ENCODE measurements at places on chromosomes 7 and 10.
A peak's percentile ranks its signal among the peaks of the same experiment; 100 is the strongest.

- no peak for DNase-seq
Observed at GRCh38 chr10:120897343-120897742, 46.2 kb downstream of the WDR11 start.

GRCh38 chr7:33880787-33881186 lies 24.6 kb upstream of the BMPER start:
- DNase-seq: peak; percentile 30

GRCh38 chr10:22682237-22683139 lies 31.9 kb downstream of the PIP4K2A start:
- DNase-seq: peak; percentile 52

DNA sequence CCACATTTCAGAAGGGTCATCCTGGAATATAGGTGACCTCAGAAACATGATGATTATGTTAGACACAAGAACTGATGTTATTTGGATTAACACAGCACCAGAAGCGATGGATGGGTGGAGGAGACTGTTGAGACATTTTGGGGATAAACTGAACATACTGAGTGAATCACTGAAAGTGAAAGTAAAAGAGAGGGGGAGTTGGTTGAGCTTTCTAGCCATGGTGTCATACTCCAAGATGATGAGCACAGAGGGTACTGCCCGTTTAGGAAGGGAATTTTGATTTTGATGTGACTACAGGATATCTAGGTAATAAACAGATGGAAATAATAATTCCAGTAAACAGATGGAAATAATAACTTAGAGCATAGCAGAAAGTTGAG lies 248.0 kb upstream of the NPY start:
- no peak for DNase-seq

- no peak for DNase-seq
Observed at GRCh38 chr10:121495719-121496118, 102.5 kb downstream of the FGFR2 start.

GRCh38 chr7:107949443-107949935 lies 53.5 kb downstream of the LAMB1 start:
- DNase-seq: no peak

DNA sequence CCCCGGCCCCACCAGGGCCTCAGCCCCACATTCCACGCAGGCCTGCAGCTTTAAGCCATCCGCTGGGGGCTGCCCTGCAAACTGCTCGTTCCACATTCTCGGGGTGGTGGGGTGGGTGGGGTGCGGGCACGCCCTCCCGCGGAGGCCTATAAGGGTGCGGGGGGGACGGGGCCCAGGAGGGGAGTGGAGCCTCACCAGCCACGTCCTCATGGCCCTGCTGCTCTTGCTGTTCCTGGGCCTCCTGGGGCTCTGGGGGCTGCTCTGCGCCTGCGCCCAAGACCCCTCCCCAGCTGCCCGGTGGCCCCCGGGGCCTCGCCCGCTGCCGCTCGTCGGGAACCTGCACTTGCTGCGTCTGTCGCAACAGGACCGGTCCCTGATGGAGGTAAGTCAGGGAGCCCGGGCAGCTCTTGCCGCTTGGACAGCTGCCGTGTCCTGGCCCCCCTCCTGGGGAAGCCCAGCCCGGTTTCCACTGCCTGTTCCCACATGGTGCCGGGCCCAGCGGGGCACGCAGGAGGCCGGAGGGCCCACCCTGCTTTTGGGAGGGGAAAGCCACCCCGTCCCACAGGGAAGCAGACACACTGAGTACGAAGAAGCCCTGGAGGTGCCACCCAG lies at the start of gene CYP2W1:
Gene CYP2W1 (plus strand): TSS at position 178 of the 612 bp plus-strand sequence. CDS start 31 bp downstream, at position 209.
- DNase-seq: no peak

DNA sequence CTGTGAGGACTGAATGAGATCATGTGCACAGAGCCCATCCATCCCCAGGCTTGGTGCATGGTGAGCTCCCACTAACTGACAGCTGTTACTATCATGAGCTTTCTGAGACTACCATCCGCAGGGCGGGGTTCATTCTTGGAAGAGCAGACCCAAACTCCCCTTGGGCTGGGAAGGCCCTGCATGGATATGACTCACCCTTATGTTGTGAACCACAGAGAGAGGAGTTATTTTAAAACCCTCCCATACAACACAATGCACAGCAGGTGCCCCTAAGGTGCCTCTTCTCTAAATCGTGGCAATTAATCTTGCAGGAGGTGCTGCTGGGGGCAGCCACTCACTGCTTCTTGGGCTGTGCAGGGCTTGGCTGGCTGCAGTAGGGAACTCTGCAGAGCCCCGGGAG lies 219.1 kb downstream of the GFRA1 start:
- peak; percentile 69 for DNase-seq

DNA sequence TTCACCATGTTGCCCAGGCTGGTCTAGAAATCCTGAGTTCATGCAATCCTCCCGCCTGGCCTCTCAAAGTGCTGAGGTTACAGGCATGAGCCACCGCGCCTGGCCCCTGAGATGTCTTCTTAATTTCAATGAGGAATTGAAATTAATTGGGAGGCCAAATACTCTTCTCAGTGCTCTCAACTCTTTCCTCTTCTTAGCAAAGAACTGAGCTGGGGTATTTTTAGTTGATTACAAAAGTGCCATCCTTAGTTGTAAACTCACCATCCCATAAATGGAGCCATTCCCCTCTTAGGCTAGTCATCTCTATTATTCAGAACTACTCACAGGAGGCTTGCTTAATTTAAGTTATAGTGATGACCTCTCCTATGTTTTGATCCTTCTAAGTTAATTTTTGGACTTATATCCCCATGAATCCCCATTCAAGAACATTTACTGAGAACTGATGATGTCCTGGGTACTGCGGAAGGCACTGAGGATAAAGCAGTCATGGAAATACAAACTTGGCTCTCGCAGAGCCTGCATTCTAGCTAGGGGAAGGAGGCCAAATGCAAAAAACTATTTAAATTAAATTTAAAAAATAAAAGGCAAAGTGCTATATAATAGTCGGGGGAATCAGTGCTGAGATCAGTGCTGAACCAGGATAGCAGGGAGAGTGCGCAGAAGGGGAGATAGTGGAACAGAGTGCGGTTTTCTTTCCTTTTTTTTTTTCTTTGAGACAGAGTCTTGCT lies 145.3 kb downstream of the SFMBT2 start:
- DNase-seq: no peak

GRCh38 chr10:24723788-24724380 lies at the start of gene ARHGAP21:
Gene ARHGAP21, minus strand, starts transcription at chr10:24723887. Its CDS starts 1,988 bp downstream, at chr10:24721899.
- peak; percentile 51 for DNase-seq

- DNase-seq: no peak
Observed at GRCh38 chr10:116819999-116820677, 29.2 kb upstream of the ENO4 start.

DNA sequence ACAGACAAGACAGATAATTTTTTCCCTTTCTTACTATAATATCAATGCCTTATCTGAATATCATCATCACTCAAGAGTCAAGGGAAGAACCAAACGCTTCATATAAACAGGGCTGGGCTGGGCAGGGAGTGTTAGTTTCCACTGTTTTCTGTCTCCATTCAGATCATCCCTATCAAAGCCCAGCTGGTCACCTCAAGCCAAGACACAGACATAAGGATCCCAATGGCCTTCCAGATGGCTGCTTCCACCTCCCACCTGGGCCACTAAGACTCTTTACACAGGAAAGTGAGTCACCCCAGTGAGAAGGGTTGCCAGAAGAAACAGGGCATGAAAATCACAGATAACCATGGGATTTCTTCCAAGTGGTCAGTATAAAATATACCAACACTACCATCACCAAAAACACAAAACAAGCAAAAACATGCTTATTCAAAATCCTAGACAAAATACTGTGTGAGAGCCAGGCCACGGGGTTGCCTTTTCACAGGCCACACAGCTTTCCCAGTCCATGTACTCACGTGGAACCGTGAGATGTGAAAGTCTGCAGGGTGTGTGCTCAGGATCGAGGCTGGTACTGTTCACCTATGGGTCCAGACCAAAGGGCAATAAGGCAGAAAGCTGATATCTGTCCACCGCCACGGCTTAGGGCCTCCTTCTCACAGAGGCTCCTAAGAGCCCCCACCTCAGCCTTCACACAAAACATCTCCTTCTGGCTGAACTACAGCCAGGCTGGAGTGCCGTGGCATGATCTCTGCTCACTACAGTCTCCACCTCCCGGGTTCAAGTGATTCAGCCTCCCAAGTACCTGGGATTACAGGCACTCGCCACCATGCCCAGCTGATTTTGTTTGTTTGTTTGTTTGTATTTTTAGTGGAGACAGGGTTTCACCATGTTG lies 5.7 kb downstream of the PRSS1 start:
- peak; percentile 26 for DNase-seq

- DNase-seq: peak; percentile 86
Observed at GRCh38 chr10:3468919-3469638, 296.5 kb upstream of the PITRM1 start.

- no peak for DNase-seq
Observed at GRCh38 chr10:77859200-77859864, 67.2 kb downstream of the DLG5 start.

GRCh38 chr7:43766564-43766963 lies 8.1 kb downstream of the BLVRA start:
- DNase-seq: no peak

DNA sequence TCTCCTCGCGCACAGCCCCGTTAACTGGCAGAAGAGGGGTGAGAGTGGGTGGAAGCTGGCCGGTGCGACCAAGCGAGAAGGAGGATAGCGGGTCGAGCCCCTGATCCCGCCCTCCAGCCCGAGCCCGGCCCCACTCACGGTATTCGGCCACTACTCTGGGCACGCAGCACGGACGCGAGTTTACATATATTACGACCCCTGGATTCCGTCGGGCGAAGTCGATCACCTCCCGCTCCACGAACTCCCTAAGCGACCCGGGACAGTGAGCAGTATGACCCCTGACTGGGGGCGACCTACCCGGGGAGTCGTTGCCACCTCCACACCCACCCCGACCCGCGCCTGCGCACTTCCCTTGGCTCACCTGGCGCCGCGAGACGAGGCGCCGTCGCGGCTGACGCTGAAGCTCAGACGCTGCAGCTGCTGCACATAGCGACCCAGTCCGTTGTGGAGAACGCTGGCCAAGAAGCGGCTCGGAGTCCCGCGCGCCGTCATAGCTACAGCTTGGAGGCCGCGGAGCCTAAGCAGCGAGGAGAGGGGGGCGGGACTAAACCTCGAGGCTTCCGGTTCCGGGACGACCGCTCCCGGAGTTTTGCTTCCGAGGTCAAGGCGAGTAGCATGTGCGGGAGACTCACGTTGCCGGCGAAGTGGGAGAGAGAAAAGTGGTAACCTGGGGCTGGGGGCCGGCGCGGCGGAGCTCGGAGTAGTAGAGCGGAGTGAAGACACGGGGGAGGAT lies at the start of the genes MRPL43 and TWNK:
Gene MRPL43 (minus strand): TSS at position 546 of the 733 bp plus-strand sequence. CDS start 54 bp downstream, at position 492.
Gene TWNK (plus strand): TSS at position 592 of the 733 bp plus-strand sequence. CDS start 668 bp downstream, outside the sequence.
- DNase-seq: peak; percentile 69

- peak; percentile 51 for DNase-seq
Observed at GRCh38 chr7:155738652-155739537, 73.4 kb downstream of the SHH start.

- peak; percentile 91 for DNase-seq
Observed at GRCh38 chr10:5595994-5596471, 70.4 kb downstream of the ASB13 start.

DNA sequence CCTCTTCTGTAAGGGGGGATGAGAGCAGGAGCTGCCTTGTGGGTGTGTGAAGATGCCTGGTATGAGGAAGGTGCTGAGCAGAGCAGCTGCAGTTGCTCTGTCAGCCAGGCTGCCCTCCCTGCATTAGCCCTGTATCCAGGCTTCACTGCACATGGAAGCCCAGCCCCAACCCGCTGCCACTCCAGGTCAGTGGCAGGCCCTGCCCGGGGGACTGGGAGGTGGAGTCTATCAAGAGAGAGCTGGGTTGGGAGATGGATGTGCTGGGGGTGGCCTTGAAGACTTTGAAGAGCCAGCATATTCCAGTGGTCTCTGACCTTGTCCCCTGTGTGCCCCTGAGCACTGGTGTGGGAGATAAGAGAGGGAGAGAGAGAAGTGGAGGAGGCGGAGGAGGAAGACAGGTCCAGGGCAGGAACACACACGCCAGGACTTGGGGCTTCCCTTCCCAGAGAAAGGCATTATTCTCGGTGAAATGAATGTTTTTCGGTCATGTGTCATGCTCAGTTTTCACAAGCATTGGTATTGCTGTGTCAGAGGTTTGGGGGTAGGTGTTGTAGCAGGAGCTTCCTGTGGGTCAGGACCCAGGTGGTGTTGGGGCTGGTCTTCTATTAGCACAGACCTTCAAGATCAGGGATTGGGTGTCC lies 2.6 kb downstream of the PPIF start:
- no peak for DNase-seq
